Stimulated activated CD8-positive, alpha-beta memory T cell treated with anti-CD3 and anti-CD28 coated beads, Interleukin-7, amount 100 ng/mL, for 1 hour (primary cell): ENCODE measurements at places on chromosomes 7 and 10.

DNA sequence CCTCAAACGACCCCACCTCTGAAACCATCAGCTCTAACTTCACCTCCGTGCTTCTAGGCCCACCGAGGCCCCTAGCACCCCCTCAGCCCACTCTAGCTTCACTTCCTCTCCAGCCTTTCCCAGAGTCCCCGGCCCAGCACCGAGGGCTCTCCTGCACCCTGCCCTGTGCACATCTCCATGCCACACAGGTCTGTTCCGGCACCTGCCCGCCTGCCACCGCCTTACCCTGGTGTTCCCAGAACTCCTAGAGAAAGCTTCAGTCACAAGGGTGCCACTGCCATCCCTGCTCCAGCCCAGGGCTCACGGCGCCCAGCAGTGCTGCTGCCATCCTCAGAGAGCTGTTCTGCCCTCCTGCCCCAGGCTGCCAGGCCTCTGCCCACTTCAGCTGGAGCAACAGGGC, 61.3 kb upstream of the INSIG1 start:
- DNase-seq = no peak

DNA sequence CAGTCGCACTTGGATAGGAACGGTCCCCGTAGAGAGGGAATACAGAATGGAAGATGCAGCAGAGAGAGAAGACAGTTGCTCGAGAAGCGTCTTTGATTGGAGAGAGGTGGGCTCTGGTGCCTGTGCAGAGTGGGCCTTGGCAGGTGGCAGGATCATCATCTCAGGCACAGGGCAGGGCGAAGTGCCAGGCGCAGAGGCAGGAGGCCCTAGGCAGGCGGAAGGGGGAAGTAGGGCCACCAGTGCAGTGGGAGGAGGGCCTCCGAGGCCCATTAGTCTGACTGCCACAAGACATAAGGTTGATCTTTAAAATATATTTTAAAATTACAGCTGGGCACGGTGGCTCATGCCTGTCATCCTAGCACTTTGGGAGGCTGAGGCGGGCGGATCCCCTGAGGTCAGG, 10.1 kb downstream of the CARD11 start:
- no peak for DNase-seq

- DNase-seq = no peak
These were observed 7.2 kb upstream of the LAMTOR4 start for GRCh38 chr7:100141555-100141949.

GRCh38 chr7:25860275-25861163, 291.5 kb upstream of the NFE2L3 start:
- no peak for DNase-seq

DNA sequence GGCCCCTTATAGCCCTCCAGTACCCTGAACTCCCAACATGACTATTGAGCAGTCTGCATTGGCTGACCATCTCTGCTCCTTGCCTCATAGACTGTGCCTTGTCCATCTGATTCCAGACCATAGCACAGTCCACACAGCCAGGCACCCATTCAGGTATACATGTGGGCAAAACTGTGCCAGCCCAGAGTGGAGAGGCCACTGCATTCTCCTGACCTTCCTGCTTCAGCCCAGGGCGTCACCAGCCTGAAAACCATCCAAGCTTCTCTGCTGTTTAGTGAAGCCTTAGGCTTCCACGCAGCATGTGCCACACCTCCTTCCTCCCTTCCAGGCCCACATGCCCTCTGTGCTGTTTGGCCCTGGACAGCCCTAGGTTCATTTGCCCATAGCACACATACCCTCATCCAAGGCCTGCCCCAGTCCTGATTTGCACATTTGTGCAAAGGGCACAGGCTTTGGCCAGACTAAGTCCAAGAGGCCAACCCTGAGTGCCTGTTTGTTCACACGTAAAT, 10.5 kb downstream of the DDX56 start:
- no peak for DNase-seq

DNA sequence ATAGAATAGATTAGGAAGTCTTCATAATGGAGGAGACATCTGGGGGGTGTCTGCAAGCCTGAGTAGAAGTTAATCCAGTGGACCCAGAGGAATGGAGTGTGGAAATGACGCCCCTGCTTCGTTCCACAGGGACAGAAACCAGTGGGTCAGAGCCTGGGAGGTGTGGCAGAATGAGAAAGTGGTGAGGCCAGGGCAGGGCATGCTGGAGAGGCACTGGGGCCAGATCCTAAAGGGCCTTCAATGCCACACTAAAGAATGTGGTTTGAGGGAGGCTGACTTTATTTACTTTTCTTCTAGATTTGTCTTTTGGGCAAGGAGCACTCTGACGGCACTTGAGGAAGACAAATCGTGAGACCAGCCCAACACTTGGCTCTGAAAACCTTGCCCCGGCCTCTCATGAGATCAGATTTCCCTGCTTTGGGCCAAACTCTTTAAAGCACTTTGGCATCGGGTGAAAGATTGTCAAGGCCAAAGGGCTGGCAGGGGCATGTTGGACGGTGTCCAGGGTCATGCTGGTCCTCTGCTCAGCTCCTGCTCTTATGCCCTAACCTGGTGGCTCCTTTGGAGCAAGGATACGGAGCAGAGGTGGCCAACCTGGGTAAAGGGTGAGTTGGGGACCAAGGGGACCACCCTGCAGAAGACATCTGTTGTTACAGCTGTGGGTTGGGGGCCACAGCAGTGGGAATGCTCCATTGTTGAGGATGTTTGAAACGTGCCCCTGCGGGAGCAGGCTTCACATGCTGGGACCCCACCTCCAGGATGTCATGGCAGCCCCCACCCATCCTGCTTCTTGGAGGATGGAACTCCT, 157.0 kb upstream of the ZMIZ1 start:
- no peak for DNase-seq

- peak; percentile 43 for DNase-seq
These were observed 168.9 kb downstream of the NRF1 start for GRCh38 chr7:129780257-129780973.

GRCh38 chr7:24578052-24578451, 4.8 kb downstream of the PALS2 start:
- DNase-seq = no peak

DNA sequence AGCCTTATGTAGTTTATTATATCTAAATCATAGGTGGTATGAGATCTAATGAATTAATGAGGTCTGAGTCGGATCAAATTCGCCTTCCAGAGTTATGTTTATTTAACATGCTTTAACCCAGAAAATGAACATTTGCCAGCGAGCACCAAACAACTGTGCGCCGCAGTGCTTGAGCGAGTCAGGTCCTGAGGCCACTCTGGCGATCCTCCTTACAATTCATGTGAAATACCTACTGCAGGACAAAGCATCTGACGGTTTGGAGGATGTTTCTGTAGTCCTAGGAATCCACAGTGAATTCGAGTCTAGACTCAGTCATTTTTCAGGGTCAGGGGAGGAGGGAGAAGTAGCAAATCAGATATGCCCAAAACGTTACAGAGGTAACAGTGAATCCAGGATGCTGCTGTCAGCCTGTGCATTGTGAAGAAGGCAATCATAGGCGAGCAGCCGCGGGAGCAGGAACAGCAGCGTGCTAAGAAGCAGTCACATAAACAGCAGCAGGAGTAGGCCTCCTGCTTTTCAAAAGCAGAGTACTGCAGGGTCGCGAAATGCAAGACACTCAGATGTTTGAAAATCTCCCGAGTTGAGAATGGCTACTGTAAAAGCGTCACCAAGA, 120.2 kb downstream of the CACNB2 start:
- DNase-seq = no peak

- DNase-seq = no peak
These were observed 209.3 kb upstream of the FRMD4A start for GRCh38 chr10:14540062-14540461.

DNA sequence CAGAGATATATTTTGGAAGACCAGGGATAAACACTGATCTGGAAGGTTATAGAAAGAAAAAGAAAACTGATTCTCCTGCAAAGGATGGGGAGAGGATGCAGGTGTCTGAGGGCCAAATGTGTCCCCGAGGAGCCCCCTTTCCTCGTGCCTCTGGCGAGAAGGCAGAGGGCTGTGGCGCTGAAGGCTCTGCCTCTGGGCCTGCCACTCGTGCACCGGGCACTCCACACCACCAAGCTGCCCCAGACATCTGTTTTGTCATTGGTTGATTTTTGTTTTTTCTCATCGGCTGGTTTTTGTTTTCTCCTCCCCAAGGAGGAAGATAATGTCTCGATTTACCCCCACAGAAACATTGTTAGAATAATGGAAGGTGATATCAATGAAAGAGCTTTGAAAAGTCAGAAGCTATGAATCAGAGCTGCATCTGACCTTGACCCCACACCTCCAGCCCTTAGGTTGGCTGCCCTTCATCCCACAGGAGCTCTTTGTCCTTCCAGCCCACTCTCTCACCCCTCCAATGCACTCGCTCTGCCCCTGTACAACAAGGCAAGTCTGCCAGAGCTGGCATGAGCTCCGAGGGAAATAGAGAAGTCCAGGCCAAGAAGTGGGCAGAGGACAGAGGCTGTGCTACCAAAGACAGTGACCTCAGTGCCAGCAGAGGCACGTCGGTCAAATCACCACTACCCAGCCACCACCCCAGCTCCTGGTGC, 124.8 kb downstream of the TCERG1L start:
- no peak for DNase-seq

DNA sequence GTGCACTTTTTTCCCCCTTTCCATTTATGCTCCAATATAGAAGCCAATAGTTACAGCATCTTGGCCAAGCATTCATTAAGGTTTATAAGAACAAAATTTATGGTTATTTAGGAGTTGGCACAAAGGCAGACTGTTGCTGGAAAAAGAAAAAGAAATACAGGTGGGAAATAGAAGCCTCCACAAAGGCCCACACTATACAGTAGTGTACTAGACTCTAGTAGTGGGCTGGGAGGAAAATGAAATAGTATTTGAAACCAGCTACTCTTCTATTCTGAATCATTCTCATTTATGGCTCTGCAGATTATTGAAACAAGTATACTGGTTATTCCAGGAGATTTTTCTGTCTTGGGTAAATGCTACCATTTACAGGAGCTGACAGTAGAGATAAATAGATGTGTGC, 80.9 kb upstream of the CDK6 start:
- DNase-seq = no peak

GRCh38 chr7:139673230-139673629, 104.6 kb downstream of the HIPK2 start:
- DNase-seq = no peak

DNA sequence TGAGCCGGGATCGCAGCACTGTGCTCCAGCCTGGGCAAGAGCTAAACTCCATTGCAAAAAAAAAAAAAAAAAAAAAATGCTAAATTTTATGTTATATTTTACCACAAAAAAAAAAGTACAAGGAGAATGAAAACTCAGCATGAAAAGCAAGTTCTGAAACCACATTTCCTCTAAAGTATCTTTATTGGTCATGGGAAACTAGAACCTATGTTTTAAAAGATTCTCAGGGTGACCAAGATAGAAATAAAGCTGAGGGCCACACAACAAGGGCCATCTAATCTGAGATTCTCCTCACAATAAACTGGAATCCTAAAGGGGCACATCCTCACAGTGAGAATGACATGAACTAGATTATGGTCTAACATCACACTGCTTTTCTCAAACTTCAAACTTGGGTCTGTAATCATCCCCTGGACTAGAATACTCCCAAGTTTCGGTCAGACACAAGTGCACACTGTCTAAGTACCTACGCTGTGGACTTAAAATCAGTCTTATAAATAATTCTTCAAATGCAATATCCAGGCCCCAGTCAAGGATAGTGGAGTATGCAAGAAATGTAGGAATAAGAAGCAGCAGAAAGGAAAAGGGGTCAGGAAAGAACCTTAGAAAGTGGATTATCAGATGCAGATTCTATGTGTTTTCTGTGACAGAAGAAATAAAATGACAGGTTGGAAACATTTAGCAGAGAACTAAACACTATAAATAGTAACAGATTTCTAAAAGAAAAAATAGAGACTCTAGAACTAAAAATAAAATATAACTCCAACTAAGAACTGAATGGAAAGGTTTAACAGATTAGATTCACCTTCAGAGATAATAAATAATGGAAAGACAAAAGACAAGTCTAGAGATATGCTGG, 49.9 kb downstream of the COA1 start:
- no peak for DNase-seq

DNA sequence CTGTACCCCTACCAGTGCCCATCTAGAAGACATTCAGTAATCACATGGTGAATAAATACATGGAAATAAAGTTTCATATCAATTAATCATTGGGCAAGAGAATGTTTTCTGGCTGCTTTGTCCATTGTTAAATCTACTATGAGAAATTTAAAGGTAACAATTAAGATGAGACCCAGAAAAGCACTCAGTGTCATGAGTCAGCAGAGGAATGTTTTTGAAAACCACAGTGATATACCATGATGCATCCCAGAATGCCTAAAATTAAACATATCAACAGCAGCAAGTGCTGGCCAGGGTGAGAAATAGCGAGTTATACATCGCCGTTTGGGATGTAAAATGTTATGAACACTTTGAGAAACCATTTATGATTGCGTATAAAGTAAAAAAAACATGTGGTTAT, 825.3 kb upstream of the C7orf33 start:
- no peak for DNase-seq

DNA sequence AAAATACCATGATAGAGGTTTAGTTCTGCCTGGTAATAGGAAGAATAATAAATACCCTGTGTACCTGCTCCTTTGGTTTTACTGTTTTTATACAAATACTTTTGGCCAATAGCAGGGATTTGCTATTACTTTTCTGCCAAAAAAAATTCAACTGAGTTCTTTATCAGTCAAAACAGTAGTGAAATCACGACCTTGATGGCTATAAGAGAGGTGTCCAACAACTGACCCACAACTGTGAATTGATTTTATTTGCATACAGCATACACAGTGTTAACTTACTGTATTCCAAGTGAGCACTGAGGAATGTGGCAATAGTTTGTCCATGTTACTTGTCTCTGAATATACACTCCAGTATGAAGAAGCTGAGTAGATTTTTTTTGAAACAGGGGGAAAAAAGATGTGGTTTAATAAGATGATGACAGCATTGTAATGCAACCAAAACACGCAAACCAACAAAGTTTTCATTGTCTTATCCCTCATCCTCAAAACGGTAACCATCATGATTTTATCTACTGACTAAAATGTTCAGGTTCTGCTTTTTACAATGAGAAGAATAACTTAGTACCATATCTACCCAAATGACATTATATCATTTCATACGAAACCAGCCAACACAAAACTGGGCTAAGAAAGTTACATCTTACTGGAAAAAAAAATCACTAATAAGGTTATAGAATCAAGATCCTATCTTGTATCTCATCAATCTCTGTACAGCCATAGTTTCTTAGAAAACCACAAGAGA, 63.3 kb downstream of the GSAP start:
- DNase-seq = no peak

GRCh38 chr7:7673240-7673550, 32.6 kb downstream of the UMAD1 start:
- no peak for DNase-seq

DNA sequence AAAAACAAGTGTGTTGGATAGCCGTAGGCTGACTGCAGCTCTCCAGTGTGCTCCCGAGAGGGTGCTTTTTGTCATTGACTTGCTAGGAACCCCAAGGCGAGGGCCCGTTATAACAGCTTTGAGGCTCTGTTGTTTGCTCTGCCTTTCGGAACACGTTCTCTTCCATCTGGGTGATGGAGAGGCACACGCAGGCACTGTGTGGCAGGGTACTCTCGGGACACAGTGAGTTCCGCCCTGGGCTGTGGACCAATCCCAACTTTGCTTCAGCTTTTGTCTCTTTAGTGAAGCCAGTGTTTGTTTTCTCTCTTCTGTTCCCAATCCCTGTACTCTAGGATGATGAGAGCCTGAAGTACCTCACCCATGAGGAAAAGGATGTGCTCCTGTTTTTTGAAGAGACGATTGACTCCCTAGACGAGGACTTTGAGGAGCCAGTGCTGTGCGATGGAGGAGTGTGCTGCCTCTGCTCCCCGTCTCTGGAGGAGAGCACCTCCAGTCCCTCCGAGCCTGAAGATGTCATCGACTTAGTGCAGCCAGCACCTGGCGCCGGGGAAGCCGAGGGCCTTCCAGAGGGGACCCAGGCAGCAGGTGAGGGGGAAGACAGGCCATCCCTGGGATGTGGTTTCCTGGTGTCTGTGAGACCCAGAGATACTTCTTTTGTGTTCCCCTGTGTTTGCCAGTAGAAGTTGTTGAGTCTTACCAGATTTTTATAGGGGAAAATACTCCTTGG, 43.2 kb downstream of the PROSER2 start:
- no peak for DNase-seq
